ENCODE measurements at places on chromosomes 12 and 14.

GRCh38 chr12:48810903-48811431 is 7.3 kb upstream of the CACNB3 start:
- no peak for ATAC-seq

DNA sequence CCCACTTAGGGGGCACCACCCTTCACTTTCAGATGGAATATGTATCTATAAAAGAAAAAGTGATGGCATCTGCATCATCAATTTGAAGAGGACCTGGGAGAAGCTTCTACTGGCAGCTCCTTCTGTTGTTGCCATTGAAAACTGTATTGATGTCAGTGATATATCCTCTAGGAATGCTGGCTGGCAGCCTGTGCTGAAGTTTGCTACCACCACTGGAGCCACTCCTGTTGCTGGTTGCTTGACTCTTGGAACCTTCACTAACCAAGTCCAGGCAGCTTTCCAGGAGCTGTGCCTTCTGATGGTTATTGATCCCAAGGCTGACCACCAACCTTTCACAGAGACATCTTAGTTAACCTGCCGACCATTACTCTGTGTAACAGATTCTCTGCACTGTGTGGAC is 44.7 kb downstream of the RIMKLB start:
- ATAC-seq: no peak

DNA sequence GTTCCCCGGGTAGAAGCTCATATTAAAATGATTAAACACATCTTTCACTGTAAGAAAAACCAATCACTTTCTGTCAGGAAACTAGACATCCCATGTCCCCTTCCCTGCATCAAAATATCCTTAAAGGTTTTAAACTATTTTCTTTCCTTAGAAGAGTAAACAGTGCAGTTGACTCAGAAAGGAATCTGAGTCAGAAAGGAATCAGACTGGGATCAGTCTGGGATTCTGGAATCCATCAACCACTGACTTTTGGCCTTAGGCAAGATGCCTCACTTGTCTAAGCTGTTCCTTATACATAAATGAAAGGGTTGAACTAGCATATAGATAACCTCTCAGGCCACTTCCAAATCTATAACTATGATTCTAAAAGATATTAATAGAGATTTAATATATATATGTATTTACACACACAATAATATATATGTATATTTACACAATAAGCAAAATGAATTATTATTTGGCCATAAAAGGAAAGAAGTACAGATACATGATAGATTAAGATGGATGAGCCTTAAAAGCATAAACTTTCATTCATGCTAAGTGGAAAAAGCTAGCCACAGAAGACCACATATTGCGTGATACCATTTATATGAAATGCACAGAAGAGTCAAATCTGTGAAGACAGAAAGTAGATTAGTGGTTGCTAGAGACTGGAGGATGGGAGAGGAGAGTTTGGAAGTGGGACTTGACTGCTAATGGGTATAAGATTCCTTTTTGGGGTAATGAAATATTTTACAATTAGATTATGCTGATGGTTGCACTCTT is 114.4 kb downstream of the SLC38A1 start:
- ATAC-seq: no peak

DNA sequence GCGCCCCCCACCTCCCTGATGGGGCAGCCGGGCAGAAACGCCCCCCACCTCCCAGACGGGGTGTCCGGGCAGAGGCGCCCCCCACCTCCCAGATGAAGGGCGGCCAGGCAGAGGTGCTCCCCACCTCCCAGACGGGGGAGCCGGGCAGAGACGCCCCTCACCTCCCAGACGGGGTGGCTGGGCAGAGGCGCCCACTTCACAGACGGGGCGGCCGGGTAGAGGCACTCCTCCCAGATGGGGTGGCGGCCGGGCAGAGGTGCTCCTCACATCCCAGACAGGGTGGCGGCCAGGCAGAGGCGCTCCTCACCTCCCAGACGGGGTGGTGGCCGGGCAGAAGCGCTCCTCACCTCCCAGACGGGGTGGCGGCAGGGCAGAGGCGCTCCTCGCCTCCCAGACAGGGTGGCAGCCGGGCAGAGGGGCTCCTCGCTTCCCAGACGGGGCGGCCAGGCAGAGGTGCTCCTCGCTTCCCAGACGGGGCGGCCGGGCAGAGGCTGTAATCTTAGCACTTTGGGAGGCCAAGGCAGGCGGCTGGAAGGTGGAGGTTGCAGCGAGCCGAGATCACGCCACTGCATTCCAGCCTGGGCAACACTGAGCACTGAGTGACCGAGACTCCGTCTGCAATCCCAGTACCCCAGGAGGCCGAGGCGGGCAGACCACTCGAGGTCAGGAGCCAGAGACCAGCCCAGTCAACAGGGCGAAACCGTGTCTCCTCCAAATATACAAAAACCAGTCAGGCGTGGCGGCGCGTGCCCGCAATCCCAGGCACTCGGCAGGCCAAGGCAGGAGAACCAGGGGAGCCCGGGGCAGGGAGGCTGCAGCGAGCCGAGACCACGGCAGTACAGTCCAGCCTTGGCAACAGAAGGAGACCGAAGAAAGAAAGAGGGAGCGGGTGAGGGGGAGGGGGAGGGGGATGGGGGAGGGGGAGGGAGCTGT is 12.9 kb upstream of the PXN start:
- no peak for ATAC-seq

- peak; percentile 10 for ATAC-seq
Observed at GRCh38 chr14:44962334-44963043, 499 bp downstream of the TOGARAM1 start.
